ENCODE measurements at places on chromosomes 16 and 17.
A peak's percentile ranks its signal among the peaks of the same experiment; 100 is the strongest.

DNA sequence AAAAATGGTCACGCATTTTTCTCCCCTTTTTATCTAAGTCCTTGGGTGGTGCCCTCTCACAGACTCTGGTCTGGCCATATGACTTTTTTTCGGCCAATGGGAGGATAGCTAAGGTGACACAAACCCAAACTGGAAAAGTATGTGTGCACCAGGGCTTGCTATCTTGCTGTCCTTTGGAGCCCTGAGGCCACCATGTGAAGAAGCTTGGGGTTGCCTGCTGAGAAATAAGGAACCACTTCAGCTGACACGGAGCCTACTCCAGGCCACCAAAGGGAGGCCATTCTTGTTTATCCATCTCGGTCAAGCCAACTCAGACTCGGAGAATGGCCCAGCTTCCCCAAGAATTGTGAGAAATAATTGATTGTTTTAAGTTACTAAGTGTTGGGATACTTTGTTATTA, 111.4 kb upstream of the ZFHX3 start:
- DNase-seq: no peak

DNA sequence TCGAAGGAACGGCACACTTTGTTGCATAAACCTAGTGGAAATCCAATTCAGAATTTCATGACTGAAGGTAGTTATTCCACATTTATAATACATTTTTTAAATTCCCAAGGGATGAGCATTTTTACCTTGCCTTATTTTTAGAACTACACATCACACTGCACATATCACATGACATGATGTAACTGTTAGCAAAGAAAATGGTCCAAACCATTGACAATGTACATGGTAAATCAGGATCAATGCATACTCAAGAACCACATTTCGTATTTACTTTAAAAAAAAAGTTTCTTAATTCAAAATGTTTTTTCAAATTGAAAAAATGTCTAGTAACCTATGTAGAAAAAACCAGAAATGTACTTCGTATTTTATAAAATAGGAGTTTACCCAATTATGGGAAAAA, 2.5 kb downstream of the KANSL1 start:
- no peak for DNase-seq

DNA sequence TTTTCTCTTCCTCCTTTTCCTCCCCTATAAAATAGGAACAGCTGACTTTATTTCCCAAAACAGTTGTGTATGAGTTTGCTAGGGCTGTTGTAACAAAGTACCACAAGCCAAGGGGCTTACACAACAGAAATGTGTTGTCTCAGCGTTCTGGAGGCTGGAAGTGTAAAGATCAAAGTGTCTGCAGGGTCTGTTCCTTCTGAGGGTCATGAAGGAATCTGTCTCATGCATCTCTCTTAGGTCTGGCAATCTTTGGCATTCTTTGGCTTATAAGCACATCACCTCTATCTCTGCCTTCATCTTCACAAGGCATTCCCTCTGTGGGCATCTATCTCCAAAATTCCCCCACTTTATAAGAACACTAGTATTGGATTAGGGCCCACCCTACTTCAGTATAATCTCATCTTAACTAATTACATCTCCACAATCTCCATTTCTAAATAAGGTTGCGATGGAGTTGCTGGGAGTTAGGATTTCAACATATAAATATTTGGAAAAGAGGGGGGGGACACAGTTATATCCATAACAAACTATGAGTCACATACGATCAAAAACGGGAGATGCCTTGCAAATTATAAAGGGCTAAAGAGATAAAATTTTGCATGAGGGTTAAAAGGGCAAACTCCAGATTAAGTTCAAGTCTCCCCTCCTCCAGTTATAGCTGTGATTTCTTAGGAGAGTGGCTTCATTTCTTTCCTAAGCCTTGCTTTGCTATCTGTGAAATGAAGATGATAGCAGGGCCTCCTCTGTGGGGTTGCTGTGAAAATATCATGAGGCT, 109.7 kb downstream of the VAT1L start:
- no peak for DNase-seq

DNA sequence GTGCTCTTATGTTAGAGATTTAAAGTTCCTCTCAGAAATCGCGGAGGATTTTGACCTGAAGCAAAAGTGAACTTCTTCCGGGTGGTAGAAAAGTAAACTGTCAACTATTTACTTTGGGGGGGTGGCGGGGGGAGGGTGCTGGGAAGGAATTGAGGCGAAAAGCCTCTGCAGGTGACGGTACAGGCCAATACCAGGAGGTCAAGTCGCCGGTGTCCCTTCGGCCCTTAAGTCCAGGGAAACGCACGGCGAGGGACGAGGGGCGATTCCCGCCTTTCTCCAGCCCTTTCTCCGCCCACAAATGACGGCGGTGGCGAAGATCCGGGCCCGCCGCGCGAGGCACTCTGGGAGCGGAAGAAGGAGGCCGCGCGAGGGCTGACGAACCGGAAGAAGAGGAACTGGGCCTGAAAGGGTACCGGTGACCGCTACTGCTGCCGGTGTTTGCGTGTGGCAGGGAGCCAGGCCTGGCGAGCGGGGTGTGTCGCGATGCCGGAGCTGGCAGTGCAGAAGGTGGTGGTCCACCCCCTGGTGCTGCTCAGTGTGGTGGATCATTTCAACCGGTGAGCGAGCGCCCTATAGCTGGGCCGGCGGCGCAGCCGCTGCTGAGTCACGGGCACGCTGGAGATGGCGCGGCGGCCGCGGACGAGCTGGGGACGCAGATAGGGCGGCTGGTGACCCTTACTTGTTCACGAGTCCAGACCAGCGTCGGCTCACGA, at the start of gene PSMD7:
TSS of gene PSMD7 (plus strand) at position 383 of the 713 bp plus-strand sequence. CDS start at position 484, 101 bp downstream.
- DNase-seq: peak; percentile 90

- DNase-seq: no peak
These were observed 2.9 kb upstream of the P2RX1 start for GRCh38 chr17:3919123-3919624.

DNA sequence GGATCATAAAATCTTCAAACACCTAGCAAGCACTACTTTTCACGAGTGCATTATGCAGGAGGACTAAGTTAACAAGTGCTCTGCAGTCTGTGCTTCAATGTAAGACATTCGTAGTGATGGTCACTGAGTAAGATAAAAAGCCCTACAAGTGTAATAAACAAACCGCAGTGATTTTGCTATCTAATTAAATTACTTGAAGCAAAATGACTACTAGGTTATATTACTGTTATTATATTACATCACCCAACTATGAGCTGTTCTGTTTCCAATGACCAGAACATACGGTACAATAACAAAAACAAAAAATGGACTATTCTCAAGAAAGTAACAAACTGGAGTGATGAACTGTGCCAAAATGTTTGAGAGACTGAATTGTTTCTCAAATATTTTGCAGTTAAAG, 11.2 kb downstream of the KLHL10 start:
- no peak for DNase-seq

DNA sequence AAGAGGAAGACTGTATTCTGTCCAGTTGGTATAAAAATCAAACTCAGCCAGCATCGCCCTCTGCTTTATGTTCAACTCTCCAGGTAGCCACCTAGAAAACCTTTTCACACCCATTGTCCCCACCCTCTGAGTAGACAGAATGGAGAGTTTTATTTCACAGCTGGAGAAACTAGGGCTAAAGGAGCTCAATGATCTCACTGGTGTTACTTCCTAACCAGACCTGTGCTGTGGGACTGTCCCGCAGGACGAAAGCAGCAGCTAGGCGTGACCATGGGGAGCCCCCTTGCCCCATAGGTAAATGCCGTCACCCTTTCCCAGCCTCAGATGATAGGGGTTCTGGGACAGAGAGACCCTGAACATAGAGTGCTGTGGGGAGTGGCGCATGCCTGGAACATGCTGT, 67.7 kb downstream of the CYLD start:
- no peak for DNase-seq

GRCh38 chr16:17282247-17282646, 188.5 kb downstream of the XYLT1 start:
- no peak for DNase-seq

DNA sequence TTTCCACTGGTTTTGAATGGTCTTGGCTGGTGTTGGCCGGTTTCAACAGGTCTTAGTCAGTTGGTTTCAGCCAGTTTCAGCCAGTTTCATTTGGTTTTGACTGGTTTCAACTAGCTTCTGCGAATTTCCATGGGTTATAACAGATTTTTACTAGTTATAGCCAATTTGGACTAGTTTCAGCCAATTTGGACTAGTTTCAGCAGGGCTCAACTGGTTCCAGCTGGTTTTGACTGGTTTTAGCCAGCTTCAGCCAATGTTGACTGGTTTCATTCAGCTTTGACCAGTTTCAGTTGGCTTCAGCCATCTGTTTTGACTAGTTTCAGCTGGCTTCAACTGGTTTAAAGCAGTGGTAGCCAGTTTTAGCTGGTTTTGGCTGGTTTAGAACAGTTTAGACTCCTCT, 432.6 kb downstream of the UTP18 start:
- no peak for DNase-seq

GRCh38 chr16:356741-357140, 4.2 kb upstream of the AXIN1 start:
- no peak for DNase-seq

DNA sequence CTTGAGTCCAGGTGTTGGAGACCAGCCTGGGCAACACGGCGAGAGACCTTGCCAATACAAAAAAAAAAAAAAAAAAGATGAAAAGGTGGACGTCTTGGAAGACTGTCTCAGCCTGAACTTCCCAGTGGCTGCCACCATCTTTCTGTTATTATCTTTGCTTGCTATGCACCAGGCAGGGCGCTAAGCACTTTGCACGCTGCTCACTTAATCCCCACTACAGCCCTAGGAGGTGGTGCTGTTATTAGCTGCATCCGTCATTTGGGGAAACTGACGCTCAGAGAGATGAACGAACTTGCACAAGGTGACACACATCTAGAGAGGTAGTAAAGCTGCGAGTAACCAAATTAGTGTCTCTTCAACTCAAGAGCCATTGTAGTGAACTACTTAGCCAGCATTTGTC, 708 bp upstream of the CPPED1 start:
- no peak for DNase-seq

GRCh38 chr17:4607261-4607741, 23.0 kb downstream of the SMTNL2 start:
- DNase-seq: no peak

DNA sequence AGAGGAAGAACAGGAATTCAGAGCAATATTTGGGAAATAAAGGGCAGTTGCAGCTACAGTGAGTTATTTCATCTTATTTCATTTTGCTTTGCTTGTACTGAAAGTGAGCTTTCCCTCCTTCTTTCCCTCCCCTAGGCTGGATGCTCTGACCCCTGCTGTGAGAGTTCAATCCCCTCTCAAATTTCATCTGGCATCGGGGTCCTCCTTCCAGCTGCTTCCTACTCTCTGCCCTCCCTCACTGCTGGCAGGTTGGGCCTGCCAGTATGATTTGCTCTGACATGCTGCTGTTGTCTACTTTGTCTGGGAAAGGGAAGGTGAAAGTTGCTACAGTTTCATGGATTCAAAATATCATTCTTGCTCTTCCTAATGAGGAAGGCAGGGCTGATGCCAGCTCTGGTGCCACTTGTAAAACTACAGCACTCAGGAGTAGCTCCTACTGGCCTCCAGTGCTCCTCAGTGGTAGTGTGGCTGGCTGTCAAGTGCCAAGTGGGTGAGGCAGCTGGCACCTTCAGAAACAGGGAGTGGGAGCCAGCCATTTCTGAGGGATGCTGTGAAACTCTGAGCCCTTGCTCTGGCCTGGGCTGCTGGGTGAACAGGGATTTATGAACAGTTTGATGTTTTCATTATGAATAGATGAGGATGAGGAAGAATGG, 408.6 kb downstream of the HAPSTR1 start:
- DNase-seq: no peak

GRCh38 chr16:89315791-89316581, 98.5 kb downstream of the ZNF778 start:
- DNase-seq: peak; percentile 99

GRCh38 chr16:1105888-1106620, 10.0 kb upstream of the C1QTNF8 start:
- peak; percentile 66 for DNase-seq

- peak; percentile 74 for DNase-seq
These were observed 438 bp downstream of the GRN start for GRCh38 chr17:44345454-44346026.

DNA sequence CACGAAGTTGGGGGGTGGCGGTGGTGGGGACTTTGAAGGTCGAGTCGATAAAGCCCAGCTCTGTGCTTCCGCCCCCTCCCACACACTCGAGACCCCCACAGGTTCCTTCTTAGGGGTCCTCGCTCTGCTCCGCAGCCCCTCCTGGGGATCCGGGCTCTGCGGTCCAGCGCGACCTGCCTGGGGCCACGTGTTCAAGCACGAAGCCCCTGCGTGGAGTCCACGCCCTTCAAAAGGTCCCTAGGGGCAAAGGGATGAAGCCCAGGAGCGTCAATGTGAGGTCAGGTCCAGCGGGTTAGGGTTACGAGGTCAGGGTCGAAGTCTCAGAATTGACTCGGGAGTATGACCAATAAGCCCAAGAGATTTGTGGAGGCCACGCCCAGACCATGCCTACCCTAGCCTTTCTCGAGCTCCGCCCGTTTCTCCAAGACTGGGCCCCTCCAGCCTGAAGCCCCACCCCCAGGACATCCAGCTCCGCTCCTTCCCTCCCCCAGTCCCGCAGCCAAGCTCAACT, 786 bp upstream of the CACNA1G start:
- peak; percentile 52 for DNase-seq

GRCh38 chr17:53924530-53925455, 102.1 kb downstream of the KIF2B start:
- DNase-seq: no peak

DNA sequence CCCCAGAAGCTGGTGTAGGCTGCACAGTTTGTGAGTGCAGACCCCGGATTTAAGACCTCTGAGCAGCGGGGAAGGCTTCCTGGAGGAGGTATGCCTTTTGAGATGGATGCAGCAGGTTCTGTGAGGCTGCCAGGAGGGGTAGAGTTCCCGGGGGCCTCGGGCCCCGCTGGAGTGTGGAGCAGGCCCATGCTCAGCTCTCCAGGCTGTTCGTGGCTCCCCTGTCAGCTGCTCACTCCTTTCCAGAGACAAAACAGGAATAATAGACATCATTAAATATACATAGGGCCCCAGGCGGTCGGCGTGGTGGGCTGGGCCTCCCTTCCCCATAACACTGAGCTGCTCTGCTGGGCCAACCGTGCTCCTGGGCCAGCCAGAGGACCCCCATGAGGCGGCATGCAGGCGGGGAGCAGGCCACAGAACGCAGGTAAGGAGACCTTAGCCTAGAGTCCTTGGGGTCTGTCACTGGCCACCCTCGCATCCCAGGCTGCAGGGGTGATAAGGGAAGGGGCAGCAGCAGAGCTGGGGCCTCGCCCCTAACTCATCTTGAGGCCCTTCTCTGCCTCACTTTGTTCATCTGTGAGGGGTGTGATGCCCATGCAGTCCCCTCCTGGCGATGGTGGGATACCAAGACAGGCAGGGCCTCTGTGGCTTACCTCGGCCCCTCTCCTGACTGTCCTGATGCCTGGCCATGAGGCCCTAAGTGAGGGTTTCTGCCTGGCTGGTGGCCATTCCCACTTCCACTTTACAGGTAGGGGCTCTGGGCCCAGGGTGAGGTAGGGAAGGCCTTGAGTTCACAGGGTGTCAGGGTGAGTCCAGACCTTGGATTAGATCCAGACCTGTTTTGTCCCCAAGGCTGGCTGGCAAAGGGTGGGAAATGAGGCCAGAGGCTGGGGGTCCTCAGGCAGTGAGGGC, at the start of gene MYO15A:
TSS of gene MYO15A (plus strand) at position 356 of the 912 bp plus-strand sequence. CDS start 10,045 bp downstream, outside the sequence.
- DNase-seq: no peak

- peak; percentile 90 for DNase-seq
These were observed at the start of gene ZNF18 for GRCh38 chr17:11997147-11997971. Gene ZNF18, minus strand, starts transcription at chr17:11997475. Its CDS starts 4,646 bp downstream, at chr17:11992829.

Data from A172 (cell line).